ENCODE measurements at places on chromosomes 12 and 14.

- peak; percentile 68 for DNase-seq
Measured at GRCh38 chr12:103085541-103085940, 128.1 kb downstream of the ASCL1 start.

DNA sequence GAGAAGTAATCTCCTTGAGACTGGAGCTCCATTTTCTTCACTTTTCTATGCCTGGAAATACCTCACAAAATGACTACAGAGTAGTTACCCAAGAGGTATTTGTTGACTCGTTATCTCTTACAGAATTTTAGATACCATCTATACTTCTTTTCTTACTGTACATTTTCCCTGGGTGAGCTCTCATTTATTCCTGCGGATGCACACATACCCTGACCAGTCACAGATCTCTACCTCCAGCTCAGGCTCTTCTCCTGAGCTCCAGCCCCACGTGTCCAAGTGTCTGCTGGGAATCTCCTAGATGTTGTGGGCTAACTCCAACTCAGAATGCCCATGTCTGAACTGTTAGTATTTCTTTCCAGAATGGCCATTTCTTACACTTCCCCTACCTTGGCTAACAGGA is 403.1 kb downstream of the RAD51B start:
- DNase-seq = no peak

- no peak for DNase-seq
Measured at GRCh38 chr14:78666336-78667056, 496.3 kb downstream of the NRXN3 start.

GRCh38 chr14:91317381-91318308 is 73.1 kb upstream of the GPR68 start:
- DNase-seq = no peak

- DNase-seq = no peak
Measured at GRCh38 chr12:48750215-48750614, 33.7 kb upstream of the CCNT1 start.
